ENCODE measurements at places on chromosomes 16 and 17.

DNA sequence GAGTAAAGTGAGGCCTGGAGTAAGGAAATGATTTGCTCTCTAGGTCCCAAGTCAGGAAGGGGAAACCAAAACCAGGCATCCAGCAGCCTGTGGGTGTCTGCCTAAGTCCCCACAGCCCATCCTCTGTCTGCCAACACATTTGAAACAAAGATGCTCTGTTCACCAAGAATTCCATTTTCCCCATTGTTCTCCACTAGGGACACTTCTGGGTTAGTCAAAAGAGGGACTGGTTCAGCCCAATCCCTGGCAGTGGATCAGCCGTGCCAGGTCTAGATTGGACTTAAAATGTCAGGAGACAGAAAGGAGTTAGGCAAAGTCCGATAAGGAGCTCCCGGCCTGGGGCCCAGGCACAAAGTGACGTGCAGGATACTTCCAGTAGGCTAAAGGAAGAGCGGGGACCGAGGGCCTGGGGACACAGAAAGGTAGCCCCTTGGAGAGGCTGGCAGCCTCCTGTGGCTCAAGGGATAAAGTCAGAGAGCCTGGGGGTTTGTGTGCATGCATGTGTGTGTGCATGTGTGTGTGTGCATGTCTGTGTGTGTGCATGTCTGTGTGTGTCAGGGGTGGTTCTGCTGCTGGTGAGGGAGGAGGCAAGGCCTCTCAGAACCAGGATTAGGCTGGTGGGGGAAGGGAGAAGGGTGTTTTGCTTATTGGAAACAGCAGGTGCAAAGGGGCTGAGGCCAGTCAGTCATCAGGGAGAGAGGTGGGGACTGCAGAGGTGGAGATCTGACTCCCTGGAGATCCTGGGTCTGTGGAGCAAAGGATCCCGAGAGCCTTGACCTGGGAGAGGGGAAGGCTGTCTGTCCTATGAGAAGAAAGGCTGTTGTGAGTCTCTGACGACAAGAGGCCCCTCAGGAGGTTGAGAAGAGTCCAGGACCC lies 41.7 kb upstream of the IL34 start:
- no peak for DNase-seq

GRCh38 chr17:49000943-49001342 lies 3.8 kb downstream of the IGF2BP1 start:
- DNase-seq, result peak; percentile 10

GRCh38 chr17:31393749-31394146 lies 2.3 kb downstream of the RAB11FIP4 start:
- no peak for DNase-seq

GRCh38 chr17:52606590-52606989 lies 448.1 kb upstream of the CA10 start:
- DNase-seq, result no peak

DNA sequence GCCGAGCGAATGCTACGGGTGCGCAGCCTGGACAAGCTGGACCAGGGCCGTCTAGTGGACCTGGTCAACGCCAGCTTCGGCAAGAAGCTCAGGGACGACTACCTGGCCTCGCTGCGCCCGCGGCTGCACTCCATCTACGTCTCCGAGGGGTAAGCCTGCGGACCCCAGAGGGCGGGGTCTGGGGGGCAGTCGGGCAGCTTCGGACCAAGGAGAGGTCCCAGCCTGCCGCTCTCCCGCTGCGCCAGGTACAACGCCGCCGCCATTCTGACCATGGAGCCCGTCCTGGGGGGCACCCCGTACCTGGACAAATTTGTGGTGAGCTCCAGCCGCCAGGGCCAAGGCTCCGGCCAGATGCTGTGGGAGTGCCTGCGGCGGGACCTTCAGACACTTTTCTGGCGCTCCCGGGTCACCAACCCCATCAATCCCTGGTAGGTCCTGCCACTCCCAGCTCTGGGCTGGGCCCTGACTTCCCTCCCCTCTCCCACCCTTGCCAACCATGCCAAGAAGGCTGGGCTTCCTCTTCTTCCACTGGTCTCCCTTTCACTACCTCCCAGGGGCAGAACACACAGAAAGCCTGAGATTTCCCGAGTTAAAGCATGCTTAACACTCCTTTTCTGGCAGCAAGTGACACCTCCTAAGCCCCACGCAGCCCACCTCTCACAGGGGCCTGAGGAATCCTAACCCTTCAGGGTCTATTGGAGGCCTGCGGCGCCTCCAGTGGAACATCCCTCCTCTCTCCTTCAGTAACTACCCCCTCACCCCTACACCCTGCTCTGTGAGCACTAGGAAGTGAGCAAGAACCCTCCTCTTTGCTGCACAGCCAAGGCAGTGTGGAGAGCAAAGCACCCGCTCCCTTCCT lies 3.2 kb downstream of the NAGS start:
- DNase-seq, result no peak

DNA sequence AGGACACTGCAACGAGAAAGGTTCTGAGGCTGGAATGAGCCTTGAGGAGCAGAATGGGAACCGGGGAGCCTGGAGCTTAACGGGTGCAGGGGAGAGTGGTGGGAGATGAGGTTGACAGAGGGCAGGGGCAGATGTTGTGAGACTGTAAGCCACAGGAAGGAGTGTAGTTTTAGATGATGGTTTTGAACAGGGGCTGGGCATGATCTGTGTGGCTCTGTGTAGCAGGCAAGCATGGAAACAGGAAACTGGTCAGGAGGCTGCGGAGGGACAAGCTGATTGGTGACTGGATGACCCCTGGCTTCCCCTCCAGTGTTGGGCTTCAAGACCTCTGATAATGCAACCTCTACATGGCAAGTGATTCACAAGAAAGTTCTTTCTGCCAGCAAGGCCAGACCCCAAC lies 1.4 kb upstream of the CNGB1 start:
- no peak for DNase-seq

DNA sequence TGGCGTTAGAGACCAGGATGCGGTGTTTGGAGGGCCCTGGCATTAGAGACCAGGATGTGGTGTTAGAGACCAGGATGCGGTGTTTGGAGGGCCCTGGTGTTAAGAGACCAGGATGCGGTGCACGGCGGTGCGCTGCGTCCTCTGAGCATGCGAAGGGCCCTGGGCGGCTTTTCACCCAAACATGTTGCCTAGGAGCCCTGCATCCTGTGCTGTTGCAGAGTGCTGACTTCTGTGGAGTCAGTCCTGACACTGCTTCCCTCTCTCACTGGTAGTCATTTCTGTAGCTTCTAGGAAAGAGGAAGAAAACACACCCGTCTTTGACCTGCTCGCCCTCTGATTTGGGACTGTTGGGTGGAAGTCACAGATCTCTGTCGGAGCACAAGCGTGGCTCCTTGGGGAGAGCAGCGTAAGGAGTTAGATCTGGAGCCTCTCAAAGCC lies 141.2 kb downstream of the LAT start:
- DNase-seq, result no peak

DNA sequence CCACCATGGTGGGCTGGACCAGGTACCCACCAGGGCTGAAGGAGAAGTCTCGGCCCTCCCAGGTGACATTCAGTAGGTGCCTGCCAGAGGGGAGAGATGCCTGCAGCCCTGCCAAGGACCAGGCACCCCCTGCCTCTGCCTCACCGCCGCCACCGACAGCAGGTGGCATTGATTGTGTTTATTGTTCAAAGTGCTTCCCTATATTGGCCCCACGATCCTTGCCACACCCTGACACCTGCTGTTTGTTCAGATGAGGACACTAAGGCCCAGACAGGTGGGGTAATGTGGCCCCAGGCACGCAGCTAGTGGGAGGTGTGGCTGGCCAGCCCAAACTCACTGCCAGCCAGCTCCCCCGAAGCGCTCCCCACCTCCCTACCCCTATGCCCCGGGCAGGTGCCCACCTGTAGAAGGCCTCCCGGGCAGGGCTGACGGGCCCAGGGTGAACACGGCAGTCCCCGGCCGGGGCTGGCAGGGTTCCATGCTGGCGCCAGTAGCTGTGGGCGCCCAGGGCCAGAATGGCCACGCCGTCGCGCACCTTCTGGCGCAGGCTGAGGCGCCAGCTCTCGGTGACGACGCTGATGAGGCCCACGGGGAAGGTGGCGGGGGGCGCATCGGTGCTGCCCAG lies 8.0 kb downstream of the GRIN2C start:
- DNase-seq, result no peak

- DNase-seq, result no peak
Observed at GRCh38 chr17:62727916-62728672, 80.0 kb downstream of the MARCHF10 start.

DNA sequence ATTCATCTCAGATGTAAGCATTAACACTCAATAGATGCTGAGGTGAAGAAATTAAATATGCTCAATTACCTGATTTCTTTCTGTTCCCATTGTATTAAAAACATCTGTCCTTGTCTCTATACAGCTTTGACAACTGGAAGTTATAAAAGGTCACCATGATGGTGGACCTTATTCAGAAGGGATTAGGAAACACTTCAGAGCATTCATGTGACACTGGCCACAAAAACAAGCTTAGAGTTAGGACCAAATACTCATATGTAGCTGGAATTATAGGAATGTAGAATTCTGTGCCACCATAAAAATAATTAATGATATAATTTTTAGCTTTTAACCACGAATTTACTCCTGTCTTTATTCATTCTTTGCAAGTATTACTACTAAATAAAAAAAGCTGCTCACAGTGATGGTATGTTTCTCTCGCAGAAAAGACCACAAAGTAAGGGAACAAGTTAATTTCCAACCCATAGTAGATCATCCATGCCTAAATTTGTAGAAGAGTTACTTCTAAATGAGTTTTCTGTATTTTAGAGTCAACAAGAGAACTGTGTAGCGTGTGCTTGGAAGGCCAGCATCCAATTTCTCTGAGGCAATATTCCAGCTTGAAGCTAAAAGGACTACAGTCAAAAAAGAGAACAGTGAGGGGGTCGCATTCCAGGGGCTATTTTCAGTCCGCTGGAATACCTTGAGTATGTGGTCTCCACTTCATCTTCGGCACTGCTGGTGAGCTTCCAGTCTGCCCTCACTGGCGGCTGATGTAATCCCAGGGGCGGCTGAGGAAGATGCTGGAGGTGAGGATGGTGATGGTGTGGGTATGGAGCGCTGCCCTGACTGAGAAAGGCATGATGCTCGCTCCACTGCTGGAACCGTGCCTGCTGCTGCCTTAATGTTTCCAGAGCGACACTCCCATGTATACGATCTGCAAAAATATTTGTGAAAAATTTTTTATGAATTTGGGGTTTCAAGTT lies 63.7 kb downstream of the CACNG1 start:
- DNase-seq, result no peak

DNA sequence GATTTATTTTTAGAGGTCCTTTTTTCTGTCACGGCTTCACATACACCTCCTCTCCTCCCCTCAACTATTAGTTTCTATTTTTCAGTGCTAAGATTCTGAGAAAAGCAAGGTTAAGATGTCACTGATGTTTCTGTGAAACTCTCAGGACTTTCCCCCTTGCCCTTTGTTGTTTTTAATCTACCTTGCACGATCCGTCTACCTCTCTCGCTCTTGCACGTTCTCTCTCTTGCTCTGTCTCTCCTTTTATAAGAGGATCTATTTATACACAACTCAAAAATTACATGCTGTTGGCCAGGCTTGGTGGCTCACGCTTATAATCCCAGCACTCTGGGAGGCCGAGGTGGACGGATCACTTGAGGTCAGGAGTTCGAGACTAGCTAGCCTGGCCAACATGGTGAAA lies 43.6 kb downstream of the RPA1 start:
- DNase-seq, result peak; percentile 32

DNA sequence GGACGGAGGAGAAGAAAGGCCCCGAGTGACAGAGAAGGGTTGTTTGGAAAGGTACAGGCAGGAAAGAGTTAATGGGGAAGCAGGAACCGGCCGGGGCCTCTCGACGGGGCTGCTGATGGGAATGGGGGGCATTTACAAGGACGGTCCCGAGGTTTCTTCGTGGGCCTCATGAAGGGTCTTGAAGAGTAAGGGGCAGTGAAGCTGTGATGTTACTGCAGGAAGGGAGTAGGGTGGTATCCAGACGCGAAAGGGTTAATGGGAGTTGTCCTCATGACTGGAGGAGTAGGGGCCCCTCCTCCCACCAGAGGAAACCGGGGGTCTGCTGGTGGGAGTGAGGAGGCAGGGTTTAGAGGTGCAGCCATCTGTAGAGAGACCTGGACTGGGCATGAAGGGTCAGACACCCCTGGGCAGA lies 481 bp downstream of the PDK2 start:
- DNase-seq, result no peak

DNA sequence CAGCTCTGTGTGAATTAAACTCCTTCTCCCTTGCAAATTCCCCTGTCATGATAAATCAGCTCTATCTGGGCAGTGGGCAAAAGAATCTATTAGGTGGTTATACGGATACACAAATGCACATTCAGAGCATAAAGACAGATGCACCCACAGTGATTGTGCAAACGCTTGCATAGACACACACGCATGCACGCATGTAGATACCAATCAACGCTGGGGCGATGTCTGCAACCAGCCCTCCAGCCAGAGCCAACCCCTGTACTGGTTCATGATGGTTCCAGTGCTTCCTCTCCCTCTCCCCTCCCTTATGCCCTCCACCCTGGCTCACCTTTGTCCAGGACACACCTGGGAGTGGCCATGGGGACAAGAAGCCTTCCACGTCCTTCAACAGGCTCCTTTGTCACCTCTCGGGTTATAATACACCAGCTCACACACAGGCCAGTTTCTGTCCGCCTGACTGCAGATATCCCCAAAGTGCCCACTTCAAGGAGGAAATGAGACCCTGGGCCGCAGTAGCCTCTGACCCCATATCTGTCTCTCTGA lies 33.1 kb upstream of the SNN start:
- no peak for DNase-seq

DNA sequence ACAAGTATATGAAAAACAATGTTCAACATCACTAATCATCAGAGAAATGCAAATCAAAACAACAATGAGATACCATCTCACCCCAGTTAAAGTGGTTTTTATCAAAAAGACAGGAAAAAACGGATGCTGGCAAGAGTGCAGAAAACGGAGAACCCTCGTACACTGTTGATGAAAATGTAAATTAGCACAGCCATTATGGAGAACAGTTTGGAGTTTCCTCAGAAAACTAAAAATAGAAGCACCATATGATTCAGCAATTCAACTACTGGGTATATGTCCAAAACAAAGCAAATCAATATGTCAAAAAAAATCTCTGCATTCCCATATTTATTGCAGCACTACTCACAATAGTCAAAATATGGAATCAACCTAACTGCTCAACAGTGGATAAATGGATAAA lies 50.1 kb upstream of the CES5A start:
- no peak for DNase-seq

- DNase-seq, result no peak
Observed at GRCh38 chr17:50022463-50023130, 27.6 kb upstream of the DLX3 start.

Measured in GM20000 (cell line).